ENCODE measurements at places on chromosomes 12 and 14.

DNA sequence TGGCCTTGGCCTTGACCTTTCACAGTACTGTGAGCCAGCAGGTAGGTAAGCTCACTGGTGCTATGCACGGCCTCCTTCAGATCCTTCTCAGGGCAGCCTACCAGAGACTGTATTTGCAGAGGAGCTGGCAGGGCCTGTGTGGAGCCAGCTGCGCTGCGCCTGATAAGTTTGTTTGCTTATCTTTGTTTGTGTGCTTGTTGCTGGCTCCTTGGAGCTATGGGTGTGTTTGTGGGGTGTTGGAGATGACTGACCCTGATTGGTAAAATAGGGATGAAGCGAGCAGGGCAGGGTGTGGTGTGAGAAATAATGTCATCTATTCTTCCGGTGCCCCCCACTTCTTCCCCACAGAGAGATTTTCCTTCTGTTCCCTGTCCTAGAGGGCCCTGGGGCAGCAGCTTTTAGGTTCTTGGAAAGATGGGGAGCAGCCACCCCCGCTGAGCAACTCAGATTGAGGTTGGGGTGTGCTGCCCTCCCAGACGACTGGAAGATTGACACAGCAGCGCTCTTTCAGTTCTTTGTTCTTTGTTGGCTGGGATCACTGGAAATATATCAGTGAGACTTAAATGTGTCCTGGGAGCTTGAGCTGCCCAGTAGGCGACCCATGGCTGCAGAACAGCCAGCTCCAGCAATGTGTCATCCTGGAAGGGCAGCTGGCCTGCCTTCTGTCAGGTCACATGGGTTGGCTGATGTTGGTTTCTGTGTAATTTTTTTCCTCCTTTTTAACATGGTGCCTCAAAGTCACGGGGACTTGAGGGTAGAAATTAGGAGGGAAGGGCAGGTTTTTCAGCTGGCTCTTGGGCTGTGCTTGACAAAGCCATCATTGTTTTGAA lies 19.6 kb downstream of the MLXIP start:
- DNase-seq, result peak; percentile 75

- DNase-seq, result no peak
Measured at GRCh38 chr12:131105736-131106348, 152.1 kb downstream of the ADGRD1 start.

DNA sequence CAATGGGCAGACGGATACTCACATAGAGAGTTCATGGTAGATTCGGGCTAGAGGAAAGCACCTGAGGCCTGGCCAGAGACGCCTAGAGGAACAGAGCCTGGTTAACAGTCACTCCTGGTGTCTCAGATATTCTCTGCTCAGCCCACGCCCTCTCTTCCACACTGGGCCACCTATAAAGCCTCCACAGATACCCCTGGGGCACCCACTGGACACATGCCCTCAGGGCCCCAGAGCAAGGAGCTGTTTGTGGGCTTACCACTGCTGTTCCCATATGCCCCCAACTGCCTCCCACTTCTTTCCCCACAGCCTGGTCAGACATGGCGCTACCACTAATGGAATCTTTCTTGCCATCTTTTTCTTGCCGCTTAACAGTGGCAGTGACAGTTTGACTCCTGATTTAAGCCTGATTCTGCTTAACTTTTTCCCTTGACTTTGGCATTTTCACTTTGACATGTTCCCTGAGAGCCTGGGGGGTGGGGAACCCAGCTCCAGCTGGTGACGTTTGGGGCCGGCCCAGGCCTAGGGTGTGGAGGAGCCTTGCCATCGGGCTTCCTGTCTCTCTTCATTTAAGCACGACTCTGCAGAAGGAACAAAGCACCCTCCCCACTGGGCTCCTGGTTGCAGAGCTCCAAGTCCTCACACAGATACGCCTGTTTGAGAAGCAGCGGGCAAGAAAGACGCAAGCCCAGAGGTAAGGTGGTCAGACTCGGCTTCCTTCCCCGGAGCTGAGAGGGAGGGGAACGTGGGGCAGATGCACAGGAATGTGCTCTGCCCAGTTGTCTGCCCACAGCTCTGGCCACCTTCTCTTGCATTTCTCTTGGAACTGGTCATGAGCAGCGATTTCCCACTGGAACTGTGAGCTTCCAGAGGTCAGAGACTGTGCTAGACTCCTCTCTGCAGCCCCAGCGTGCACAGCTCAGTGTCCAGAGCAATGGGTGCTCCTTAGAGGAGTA lies at the start of gene CD4:
Gene CD4, plus strand, starts transcription at position 557 of the 953 bp plus-strand sequence. CDS start 10,611 bp downstream, outside the sequence.
- peak; percentile 42 for DNase-seq

GRCh38 chr12:125210104-125210755 lies 145.0 kb downstream of the AACS start:
- no peak for DNase-seq

GRCh38 chr14:23577710-23578392 lies 739 bp downstream of the JPH4 start:
- DNase-seq, result no peak

DNA sequence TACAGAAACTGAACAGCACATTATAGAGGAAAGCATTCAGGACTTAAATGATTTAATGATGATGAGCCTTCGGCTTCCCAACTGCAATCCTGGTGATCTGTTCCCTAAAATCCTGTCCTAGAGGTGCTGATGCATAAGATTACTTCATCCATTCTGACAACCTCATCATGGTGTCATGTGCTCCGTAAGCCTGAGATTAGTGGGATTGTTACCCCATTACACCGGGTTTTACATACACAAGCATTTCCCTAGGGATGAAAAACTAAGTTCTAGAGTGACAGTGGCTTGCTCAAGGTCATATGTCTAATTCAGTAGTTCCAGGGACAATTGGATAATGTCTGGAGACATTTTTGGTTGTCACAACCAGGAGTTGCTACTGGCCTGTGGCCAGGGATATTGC lies 2.5 kb upstream of the RNASE13 start:
- no peak for DNase-seq

GRCh38 chr14:90617961-90618360 lies 198.3 kb downstream of the TTC7B start:
- no peak for DNase-seq

- no peak for DNase-seq
Measured at GRCh38 chr14:105091054-105091516, 25.9 kb upstream of the GPR132 start.

GRCh38 chr14:94770251-94770749 lies 387 bp upstream of the GSC start:
- no peak for DNase-seq

DNA sequence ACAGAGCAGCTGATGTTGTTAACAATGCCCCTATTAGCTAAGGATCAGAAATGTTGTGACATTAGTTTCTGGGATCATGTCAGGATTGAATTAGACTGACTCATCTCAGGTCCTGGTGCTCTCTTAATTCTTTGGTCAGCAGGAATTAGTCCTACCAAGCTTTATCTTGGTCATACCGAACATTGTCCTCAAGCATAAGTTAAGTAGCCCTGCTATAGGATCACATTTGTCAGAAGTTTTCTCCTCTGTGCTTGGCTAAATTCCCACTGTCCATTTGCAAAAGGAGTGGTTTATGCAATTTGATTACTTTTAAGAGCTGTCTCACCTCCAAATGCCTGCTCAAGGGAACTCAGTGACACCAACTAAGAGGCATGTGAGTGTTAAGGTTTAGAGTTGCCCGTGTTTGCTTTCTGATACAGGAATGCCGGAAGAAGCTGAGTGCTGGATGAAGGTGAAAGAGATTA lies 48.4 kb upstream of the IFNG-AS1 start:
- DNase-seq, result no peak

- DNase-seq, result peak; percentile 60
Measured at GRCh38 chr12:124568431-124569374, 1.3 kb upstream of the NCOR2 start.

DNA sequence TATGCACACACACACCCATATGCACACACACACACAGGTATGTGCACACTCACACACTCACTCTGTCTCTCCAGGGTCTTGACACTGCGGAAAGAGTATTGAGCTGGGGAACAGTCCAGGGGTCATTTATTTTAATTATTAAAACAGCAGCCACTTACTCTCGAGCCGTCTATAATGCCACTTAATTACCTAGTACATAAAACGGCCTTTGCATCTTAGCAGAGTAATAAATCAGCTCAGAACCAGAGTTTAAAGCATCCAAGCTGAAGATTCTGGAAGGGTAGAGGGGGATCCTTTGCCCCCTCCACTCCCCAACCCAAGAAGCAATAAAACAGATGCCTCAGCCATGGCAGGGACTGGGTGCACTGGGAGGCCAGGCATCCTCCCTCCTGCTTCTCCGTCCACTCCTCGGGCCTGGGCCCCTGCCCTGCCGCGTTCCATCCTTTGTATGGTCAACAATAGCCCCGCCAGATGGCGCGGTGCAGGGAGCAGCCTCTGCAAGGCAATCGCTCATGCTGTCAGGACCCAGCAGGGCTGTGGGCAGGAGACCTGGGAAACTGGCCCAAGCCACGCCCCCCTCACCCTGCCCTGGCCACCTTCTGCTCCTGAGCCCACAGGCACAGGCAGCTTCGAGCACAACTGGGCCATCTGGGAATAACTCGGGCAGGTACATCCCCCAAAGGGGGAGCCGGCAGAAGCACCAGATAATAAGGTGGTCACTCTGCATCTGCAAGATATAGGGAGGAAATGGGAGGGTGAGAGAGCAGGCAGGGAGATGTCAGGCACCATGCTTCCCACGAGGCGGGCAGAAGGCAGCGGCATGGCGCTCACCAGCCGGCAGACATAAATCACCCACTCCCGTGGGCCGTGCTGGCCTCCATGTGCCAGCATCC lies 40.9 kb downstream of the CCDC85C start:
- DNase-seq, result peak; percentile 29

GRCh38 chr14:57866199-57866705 lies 360 bp upstream of the SLC35F4 start:
- DNase-seq, result no peak

DNA sequence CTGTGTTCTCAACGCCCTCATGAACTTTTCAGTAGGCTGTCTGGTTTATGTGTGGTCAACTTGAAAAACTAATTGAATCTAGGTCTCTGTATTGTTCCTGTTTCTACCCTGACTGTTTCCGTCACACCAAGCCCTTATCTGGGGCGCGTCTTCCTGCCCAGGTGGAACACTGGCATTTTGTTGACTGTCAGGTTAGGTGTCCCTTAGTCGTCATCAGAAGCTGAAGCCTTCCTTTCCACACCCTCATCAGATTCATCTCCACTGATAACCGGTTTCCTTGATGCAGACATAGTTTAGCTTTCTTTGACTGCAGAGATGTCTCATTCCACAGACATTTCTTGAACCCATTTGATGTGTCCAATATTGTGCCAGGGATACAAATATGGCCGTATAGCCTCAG lies 96.5 kb downstream of the DUSP16 start:
- DNase-seq, result no peak
